ENCODE measurements at places on chromosomes 7 and 10.

GRCh38 chr7:156474241-156474743 lies 166.3 kb upstream of the RNF32 start:
- DNase-seq, result peak; percentile 19

- peak; percentile 77 for DNase-seq
These were observed 14.1 kb downstream of the YAE1 start for GRCh38 chr7:39580149-39580874.

DNA sequence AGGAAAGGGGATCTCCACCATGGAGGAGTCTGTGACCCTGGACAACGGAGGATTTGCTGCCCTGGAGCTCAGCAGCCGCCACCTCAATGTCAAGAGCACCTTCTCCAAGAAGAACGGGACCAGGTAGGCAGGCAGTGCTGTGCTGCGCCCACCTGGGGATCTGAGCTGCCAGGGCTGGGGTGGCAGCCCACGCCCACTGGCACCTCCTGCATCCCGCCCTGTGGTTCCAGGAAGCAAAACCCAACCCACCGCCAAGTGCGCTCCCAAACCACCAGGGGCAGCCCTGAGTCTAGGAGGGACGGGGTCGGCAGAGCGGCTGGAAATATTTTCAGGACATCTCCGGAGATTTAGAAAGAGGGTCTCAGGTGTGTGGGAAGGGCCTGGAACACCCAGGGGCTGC lies 440.3 kb upstream of the FOXK1 start:
- DNase-seq, result no peak

- DNase-seq, result no peak
These were observed 195.5 kb upstream of the PHYHIPL start for GRCh38 chr10:58980826-58981415.

- DNase-seq, result no peak
These were observed 21.7 kb downstream of the CRHR2 start for GRCh38 chr7:30660331-30661255.

GRCh38 chr10:3533296-3533695 lies 251.7 kb downstream of the KLF6 start:
- no peak for DNase-seq

DNA sequence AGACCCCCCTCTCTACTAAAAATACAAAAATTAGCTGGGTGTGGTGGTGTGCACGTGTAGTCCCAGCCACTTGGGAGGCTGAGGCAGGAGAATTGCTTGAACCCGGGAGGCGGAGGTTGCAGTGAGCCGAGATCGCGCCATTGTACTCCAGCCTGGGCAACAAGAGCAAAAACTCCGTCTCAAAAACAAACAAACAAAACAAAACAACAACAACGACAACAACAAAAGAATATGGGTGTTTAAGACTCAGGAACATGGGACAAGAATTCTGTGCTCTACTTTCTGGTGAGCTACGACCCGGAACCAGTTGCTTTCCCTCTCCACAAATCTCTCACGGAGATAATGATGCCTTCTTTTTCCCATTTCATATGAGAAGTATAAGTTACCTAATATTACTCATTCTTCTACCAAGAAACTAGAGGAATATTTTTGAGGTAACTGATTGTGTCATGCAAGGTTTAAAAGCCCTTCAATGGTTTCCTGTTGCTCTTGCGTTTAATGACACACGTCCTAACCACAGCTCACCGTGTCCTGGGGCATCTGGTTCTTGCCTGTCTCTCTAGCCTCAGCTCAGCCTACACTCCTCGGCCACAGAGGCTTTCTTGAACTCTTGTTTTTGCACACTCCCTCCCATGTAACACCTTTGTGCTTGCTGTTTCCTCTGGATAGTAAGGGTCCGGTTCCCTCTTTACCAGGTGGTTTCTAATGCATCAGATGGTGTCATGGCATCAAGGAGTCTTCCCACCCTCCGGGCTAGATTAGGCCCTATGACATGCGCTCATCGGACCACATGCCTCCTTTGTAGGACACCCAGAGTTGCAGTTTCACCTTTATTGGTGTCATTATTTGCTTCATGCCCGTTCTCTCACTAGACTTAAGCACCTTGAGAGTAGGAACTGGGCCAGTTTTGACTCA lies 67.5 kb downstream of the PFKFB3 start:
- peak; percentile 55 for DNase-seq

DNA sequence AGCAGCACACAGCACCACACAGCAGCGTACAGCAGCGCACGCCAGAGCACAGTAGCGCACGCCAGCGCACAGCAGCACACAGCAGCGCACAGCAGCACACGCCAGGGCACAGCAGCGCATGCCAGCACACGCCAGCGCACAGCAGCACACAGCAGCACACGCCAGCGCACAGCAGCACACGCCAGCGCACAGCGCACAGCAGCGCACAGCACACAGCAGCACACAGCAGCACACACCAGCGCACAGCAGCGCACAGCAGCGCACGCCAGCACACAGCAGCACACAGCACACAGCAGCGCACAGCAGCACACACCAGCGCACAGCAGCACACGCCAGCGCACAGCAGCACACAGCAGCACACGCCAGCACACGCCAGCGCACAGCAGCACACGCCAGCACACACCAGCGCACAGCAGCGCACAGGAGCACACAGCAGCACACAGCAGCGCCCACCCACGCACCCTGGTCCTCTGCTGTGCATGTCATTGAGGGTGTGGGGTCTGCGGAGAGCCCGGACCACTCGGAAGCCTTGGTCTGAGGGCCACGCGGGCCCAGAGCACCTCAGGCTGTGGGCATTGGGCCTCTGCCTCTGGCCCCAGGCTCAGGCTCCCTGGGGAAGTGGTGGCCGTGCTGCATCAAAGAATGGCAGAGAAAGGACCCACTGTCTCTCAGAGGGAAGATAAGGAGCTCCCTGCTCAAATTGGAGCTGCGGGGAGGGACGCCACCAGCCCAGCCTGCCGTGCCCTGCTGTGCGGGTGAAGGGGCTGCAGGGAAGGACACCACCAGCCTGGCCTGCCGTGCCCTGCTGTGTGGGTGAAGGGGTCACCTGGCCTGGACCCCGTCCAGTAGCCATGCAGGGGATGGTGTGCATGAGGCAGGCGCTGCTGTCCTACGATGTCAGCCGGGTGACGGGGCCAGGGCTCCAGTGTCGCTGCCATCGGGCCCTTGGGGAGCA lies 27.5 kb upstream of the GPR146 start:
- no peak for DNase-seq

DNA sequence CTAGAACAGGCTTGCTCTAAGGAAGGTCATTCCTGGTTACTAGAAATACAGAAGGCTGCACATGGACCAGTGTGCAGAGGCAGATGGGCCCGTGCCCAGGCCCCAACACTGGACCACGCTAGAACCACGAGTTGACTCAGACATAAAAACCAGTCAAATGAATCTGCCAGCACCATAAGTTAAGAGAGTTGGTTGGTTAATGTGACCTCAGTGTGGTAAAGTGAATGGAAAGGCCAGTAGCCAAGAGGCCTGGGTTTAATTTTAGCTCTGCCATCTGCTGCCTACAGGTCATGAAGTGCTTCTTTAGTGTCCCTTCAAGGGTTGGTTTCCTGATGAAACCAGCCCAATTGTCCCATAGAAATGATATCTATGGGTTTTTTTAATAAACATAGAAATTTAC lies 329.6 kb upstream of the NRP1 start:
- DNase-seq, result no peak

- no peak for DNase-seq
These were observed 9.3 kb upstream of the HUS1 start for GRCh38 chr7:47988496-47989386.

- no peak for DNase-seq
These were observed 55.2 kb upstream of the GSDME start for GRCh38 chr7:24812305-24812945.

- DNase-seq, result no peak
These were observed 4.0 kb upstream of the MINPP1 start for GRCh38 chr10:87500646-87501048.

DNA sequence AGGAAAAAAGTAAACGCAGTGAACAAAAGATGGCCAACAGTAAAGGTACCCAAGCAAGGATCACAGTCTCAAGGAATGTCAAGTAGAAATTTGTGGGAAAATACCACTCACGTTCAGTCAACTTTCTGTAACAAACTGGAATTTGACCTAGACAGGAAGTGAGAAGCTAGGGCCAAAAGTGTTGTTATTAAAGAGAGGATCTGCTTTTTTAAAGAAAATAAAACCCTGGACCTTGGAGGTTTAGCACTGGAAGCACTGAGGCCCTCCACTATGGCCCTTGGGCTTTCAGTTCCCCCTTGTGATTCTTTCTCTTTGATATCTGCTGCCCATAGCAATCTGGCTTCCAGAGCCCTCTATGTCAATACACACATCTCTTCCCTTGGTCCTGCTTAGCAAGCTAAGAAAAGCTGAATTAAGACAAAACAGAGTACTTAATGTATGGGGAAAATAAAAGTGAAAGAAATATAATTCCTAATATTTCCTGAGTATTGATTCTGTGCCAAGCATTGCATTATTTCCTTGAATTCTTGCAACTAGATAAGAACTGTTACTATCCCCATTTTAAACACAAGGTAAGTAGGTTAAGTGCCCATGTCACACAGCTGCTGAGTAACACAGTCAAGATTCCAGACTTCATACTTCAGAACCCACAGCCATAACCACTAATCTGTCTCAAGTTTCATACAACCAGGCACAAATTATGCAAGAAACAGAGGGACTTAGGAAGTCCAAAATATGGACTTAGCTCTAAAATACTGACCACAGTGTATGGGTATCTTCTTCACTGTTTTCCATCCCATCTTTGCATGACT lies 2.6 kb upstream of the ZNF438 start:
- no peak for DNase-seq

DNA sequence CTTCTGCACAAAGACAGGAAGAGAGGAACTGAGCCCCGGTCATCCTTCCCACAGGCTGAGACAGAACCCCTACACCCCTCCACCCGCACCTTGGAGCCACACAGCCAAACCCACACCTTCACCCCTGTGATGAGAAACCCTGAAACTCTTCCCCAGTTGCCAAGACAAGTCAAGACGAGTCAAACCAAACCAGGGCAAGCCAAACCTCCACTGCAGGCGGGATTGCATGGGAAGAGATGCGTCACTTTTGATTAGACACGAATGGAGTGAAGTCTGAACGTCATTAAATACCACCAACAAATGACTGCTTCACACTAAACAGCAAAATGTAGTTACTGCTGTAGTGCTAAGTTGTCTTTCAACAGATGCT lies 73.8 kb downstream of the PRPF18 start:
- peak; percentile 7 for DNase-seq

GRCh38 chr7:151020231-151020630 lies 4.1 kb downstream of the ATG9B start:
- DNase-seq, result no peak

DNA sequence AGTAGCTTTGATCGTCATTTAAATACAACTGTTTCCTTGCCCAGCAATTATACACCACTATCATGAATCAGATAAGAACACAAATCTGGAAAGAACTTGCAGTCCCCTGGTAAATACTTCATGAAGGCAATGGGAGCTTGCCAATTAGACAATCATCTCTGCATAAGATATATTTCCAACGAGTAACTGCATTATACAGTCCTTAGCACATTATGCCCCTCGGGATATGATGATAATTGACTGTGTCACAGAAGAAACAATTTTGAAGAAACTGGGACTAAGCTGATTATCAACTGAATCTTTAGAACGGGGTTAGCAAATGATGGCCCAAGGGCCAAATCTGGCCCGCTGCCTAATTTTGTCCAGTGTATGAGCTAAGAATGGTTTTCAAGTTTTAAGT lies 155.7 kb downstream of the TRIL start:
- no peak for DNase-seq

DNA sequence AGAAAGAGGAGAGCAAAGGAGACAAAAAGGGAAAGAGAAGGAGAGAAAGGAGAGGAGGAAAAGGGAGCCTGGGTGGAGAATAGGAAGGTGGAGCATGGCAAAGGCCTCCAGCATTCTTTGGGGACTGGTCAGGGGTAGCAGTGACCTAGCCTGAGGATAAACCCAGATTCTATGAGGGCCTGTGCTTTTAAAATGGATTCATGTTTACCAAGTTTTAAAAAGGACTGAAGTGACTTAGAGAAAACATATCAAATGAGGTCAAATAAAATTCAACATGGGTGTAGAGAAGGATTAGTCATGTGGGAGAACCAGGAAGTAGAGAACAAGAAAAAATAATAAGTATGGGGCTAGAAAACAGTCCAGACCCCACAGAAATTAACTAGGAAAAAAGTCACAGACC lies 20.7 kb downstream of the CREB3L2 start:
- DNase-seq, result no peak

- no peak for DNase-seq
These were observed 102.9 kb downstream of the TAX1BP1 start for GRCh38 chr7:27842851-27843250.

DNA sequence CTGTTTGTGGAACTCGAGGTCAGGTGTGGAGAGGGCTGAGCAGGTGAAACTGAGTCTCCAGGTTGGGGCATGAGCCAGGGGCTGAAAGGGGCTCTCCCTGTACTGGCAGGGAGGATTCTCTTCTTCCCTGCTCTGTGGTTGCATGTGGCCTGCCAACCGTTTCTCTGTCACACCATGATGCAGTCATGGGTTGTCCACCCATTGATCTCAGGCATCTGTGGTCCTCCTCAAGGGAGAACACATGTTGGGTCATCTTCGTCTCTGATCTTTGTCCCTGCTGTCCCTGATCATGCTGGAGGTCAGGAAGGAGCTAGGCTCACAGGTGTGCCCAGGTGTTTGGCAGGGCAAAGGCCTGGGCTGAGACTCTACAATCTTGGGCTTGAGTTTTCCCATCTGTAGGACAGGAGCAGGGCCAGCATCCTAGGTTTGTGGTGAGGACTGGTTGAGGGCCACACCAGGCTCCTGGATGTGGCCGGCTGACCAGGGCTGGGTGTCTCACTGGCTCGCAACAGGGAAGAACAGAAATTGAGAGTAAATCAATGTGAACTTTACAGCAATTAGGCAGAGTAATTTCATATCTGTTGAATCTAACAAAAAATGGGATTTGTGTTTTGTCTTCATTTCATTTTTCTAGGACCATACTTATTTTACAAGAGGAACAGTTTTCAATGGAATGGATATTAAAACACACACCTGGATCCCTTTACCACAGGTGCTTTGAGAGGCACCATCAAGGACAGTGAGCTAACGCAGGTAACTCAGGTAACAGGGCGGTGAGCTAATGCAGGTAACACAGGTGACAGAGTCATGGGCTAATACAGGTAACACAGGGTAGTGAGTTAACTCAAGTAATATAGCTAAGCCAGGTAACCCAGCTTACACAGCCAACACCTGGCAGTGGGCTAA lies 58.5 kb upstream of the IGFBP3 start:
- DNase-seq, result no peak

DNA sequence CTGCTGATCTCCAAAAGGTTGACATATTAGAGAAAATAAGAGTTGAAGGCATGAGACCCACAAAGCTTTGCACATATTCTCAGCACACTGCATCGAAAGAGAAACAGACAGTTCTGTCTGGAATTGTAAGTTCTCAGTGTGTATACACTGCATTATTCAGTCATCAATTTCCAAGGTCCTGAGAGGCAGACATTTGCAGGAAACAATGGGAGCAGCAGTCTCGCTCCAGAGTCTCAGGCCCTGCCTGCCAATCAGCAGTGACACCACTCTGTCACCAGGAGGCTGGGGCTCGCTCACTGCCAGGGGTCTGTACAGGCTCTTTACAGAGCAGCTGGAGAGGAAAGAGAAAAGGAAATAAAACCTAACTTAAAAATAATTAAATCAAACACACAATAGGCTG lies 36.3 kb downstream of the JAZF1 start:
- no peak for DNase-seq

GRCh38 chr7:140284062-140284461 lies 107.3 kb upstream of the KDM7A start:
- DNase-seq, result no peak

Measured in GM12878 (cell line).